ENCODE measurements at places on chromosomes 6 and 20. TPM values are rescaled to one million over a fixed set of nuclear protein-coding genes. Genes with fewer than 3 reads are reported as not detected.
A peak's percentile ranks its signal among the peaks of the same experiment; 100 is the strongest.

The TREML2 gene
- total RNA-seq: 0.36 TPM

DNA sequence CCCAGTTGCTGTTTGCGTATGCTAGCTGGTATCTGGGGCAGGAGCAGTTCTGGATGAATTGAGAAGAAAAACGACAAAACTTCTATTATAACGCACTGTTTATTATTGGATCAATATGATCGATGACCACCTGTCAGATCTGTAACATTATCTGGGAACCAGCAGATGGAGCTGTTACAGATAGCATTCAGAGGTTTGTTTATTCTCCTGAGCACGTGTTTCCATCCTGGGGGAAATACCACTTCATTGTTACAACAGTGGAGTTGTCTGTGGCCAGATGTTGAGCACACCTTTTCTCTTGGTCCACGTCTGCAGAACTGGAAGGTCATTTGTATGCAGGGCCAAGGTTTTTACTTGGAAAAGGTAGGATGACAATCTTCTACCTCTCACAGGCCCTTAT, 16.0 kb upstream of the NKX2-2 start:
- DNase-seq: peak; percentile 36

GRCh38 chr6:151498327-151498726, 4.5 kb downstream of the CCDC170 start:
- no peak for DNase-seq

DNA sequence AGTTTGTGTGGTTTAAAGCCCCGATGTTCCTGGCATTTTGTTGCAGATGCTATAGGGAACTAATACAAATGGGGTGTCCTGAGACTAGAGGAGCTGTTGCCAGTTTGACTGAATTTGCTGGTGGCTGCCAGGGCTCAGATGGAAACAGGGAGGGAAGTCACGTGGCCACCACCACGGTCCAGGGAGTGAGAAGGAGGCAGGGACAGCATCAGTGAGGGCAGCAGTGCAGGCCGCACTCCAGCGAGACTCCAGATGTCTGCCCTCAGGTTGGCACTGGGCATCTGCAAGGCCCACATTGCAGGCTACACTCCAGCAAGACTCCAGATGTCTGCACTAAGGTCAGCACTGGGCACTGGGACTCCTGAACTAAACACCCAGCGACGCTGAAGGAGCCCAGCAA, 86.2 kb downstream of the RAMACL start:
- DNase-seq: no peak

GRCh38 chr6:36656441-36656840, 22.1 kb upstream of the CDKN1A start:
- no peak for DNase-seq

GRCh38 chr6:31776485-31776988, 591 bp downstream of the VWA7 start:
- no peak for DNase-seq

GRCh38 chr6:73028893-73029450, 196.3 kb downstream of the KHDC1L start:
- DNase-seq: no peak

DNA sequence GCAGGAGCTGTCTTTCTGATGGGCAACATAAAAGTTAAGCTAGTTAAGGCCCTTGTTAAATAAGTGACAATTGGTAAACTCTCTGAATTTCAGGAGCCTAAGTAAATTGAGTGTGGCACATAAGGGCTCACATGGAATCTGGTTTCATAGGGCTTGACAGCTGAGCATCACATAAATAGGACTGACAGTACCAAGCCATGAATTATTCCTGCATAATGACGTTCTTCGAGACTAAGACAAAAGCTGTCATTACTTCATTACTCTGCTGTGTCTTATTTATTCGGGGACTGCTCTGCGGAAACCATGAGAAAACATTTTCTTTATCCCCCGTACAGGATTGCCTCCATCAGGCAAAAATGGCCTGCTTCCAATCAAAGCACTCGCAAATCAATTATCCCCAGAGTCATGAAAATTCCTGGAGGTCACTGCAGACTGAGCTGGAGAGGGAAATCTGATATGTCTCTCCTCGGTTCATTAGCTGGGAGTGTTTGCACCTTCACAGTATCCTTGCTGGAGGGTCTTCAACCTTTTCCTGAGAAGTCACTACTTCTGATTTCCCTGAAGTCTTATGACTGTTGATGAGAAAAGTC, 311.4 kb downstream of the CDH26 start:
- DNase-seq: no peak

The ANGPT4 gene
- not detected for total RNA-seq

DNA sequence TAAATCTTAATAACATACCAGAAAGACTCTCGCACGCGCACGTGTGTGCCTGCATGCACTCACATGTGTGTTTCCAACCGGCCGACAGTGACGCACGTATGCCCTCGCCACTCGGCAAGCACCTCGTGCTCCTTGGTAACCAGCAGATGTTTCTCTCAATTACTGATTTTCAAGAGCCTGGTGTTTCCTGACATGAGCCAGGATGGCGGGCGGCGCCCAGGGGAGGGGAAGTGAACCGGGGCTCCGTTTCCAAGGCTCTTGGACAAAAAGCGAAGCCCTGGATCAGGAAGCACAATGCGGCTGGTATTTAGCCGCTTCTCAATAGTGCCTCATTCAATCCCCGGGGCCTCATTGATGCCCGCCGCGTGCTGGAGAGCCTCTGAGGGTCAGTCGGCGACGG, 37.7 kb downstream of the PMEPA1 start:
- no peak for DNase-seq

DNA sequence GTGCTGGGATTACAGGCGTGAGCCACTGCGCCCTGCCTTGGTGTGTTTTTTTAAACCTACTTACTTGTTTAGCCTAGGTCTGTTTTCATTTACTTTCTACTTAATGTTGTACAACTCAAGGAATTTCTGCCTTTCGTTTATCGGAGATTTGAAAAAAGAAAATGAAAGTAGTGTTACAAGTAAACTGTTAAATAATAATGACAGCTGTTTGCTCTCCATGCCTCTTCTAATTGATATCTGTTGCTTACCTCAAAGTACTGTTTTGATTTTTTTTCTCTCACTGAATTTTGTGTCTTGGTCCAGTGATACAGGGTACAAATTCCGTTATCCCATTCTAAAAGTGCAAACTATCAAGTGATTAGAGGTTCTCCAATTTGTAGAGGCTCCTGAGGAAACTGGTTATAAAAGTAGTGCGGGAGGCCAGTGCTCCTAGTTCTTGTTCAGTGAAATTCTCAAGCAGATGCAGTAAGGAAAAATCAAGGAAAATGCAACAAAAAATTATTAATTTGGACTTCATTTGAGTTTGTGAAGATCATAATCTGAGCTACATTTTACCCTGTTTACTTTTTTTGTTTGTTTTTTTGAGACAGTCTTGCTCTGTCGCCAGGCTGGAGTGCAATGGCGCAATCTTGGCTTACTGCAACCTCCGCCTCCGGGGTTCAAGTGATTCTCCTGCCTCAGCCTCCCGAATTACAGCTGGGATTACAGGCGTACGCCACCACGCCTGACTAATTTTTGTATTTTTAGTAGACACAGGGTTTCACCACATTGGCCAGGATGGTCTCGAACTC, 2.2 kb downstream of the UBR2 start:
- peak; percentile 41 for DNase-seq

GRCh38 chr6:148501178-148501590, 158.5 kb downstream of the SASH1 start:
- no peak for DNase-seq

The TMEM30A gene
- 19.4 TPM for total RNA-seq

- DNase-seq: no peak
Observed at GRCh38 chr6:47268572-47269187, 41.0 kb downstream of the TNFRSF21 start.

The RBM24 gene
- 2.7 TPM for total RNA-seq

DNA sequence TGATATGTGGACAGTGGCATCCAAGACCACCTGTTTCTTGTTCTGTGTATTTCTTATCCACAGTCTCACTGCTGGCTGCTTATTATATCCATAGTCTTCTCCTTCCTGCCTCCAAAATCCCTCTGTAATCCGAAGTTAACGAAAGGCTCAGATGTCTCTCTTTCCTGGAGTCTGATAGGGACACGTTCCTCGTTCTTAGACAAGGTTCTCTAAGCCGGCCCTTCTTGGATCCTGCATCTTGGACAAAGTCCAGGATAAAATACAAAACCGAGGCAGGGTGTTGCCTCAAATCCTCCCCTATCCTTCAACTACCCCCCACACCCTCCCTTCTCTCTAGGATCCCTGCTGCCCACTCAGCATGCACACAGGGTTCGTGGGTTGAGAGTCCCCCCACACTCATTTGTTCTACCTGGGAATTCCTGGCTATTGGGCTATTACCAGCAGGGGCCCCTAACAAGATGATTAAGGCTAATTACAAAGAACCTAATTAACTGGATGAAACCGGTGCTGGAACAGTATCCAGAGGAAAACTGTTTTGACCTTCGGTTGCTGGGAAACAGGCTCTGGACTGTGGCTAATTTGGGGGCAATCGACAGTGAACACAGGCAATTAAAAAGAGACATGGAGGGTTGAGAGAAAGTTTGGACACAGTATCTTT, 32.7 kb upstream of the MRPS10 start:
- DNase-seq: no peak

Data from CD8-positive, alpha-beta T cell (primary cell).